ENCODE measurements at places on chromosomes 3 and 15. TPM values are rescaled to one million over a fixed set of nuclear protein-coding genes. Genes with fewer than 3 reads are reported as not detected.

AAGAB gene
- total RNA-seq, result 36.6 TPM

KLHL40 gene
- 3.1 TPM for total RNA-seq

ANKUB1 gene
- total RNA-seq, result 0.56 TPM

GRCh38 chr15:33503681-33504080, 192.9 kb downstream of the RYR3 start:
- no peaks in the 10 kb centered on the region for H3K27me3 ChIP-seq
- H3K4me1 ChIP-seq, result no peaks in the 10 kb centered on the region
- H3K36me3 ChIP-seq, result no peaks in the 10 kb centered on the region
- no peak overlapping the region for H3K4me3 ChIP-seq
- H3K27ac ChIP-seq, result no peak overlapping the region
- no peak for DNase-seq

DNA sequence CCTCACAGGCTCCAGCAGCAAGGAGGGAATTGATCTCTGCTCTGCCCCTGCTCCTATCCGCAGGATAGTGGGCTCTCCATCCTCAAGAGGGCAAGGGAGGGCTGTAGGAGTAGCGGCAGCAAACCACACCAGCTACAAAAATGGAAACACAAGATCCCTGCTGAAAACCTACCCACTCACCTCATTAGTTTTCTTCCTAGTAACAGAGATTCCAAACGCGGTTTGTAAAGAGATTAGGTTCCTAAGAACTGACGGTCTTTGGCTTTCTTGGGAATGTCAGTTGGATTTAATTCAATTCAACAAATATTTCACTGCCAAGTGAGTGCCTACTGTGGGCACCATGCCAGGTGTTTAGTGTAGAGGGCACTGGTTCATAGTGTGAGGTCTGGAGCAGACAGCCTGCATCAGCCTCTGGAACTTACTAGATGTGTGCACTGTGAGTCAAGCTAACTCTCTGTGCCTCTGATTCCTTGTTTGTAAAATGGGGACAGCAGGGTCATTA, 84.7 kb downstream of the MRPL46 start:
- no peaks in the 10 kb centered on the region for H3K4me1 ChIP-seq
- no peak for DNase-seq

Measured in testis (tissue), 5 donors.